ENCODE measurements at places on chromosomes 4 and X. TPM values are rescaled to one million over a fixed set of nuclear protein-coding genes. Genes with fewer than 3 reads are reported as not detected.

Gene C4orf36
- not detected for total RNA-seq

Gene CXCL13
- 0.18 TPM for total RNA-seq

DNA sequence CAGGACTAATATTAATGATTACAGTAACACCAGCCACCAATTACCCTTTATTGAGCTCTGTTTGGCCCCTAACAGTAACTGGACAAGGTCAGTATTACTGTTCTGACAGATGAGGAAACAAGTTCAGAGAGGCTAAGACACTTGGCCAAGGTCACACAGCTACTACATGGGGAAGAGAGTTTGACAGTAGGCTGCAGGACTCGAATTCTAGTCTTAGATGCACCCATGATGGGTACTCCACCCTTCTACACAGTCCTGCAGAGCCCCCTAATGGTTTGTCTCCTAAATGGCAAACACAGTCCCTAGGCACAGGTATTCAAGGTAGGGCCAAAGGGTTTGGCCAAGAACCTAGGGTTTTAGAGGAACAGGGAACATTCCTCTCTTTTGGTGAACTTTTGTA, 93.9 kb downstream of the NSUN7 start:
- DNase-seq = no peak
- no peaks in the 10 kb centered on the region for H3K36me3 ChIP-seq
- no peaks in the 10 kb centered on the region for H3K27me3 ChIP-seq
- H3K27ac ChIP-seq = no peak overlapping the region

DNA sequence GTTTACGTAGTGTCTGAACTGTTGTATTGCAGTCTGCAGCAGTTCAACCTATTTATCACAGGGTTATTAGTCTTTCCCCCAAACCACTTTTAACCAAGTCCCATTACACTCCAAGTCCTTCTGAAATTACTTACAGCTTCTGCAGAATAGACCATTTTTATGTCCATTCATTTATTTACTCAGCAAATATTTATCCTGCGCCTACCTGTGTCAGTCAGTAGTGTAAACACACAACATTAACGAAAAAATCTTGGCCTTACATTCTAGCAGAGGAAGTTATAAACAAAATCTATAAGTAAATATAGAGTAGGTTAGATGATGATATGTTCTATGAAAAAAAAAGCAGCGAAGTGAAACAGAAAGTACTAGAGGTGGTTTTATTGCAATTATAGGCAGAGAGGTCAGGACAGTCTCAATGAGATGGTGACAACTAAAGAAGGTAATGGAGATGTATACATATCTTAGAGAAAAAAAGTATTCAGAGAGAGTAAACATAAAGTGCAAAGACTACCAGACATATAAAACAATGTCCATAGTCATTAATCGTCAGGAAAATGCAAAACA, 534.7 kb downstream of the KCNIP4 start:
- H3K27ac ChIP-seq = no peak overlapping the region
- H3K27me3 ChIP-seq = no peaks in the 10 kb centered on the region
- no peaks in the 10 kb centered on the region for H3K36me3 ChIP-seq
- H3K4me3 ChIP-seq = no peak overlapping the region
- peaks cover 9% of the 10 kb centered on the region for H3K4me1 ChIP-seq

DNA sequence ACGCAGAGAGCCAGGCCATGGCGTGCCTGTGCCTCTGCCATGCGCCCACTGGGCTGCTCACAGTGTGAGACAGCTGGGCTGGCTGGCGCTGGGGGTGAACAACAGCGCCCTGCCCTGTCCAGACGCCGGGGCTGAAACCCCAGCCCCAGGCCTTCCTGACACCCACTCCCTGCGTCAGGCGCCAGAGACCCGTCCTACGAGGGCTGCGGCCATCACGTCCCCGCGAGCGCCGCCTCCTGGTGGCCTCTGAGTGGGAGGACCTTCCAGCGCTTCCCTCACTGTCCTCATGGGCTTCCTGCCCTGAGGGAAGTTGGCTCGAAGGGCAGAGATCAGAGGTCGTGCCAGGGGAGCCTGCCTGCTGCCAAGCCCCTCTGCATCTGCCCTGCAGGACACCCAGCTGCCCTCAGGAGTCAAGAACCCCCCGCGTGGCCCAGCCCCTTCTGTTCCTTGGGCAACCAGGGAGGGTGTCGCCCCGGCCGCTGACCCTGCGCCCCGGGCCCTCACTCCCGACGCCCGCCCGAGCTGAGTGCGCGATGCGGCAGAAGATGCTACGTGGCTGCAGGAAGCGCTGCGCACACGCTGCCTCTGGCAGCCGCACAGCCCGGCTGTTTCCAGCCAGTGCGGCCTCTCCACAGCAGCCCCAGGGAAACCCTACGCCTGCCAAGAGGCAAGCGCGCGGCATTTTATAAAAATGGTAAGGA, 16.2 kb downstream of the NELFA start:
- no peak for DNase-seq
- H3K4me3 ChIP-seq = no peak overlapping the region
- no peaks in the 10 kb centered on the region for H3K27me3 ChIP-seq
- no peak overlapping the region for H3K27ac ChIP-seq
- H3K36me3 ChIP-seq = no peaks in the 10 kb centered on the region
- no peaks in the 10 kb centered on the region for H3K4me1 ChIP-seq

- DNase-seq = no peak
- H3K27me3 ChIP-seq = no peaks in the 10 kb centered on the region
- H3K27ac ChIP-seq = no peak overlapping the region
These were observed 10.3 kb upstream of the TRMT2B start for GRCh38 chrX:101062176-101062575.

DNA sequence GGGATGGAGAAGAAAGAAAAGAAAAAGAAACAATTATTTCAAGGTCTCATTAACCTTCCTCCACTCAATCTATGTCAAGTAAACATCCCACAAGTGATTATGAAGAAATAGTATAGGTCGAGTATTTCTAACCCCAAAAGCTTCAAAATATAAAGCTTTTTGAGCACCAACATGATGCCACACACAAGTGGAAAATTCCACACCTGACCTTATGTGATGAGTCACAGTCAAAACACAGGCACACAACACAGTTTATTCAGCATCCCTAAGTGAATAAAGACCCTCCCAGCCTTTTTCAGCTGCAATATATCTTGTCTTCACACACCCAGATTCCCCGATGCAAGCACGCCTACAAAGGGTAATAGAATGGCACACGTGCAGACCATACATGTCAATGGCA, 51.7 kb upstream of the VEGFC start:
- no peaks in the 10 kb centered on the region for H3K4me1 ChIP-seq
- no peaks in the 10 kb centered on the region for H3K27me3 ChIP-seq
- H3K4me3 ChIP-seq = no peak overlapping the region
- H3K36me3 ChIP-seq = no peaks in the 10 kb centered on the region
- H3K27ac ChIP-seq = no peak overlapping the region
- DNase-seq = no peak

DNA sequence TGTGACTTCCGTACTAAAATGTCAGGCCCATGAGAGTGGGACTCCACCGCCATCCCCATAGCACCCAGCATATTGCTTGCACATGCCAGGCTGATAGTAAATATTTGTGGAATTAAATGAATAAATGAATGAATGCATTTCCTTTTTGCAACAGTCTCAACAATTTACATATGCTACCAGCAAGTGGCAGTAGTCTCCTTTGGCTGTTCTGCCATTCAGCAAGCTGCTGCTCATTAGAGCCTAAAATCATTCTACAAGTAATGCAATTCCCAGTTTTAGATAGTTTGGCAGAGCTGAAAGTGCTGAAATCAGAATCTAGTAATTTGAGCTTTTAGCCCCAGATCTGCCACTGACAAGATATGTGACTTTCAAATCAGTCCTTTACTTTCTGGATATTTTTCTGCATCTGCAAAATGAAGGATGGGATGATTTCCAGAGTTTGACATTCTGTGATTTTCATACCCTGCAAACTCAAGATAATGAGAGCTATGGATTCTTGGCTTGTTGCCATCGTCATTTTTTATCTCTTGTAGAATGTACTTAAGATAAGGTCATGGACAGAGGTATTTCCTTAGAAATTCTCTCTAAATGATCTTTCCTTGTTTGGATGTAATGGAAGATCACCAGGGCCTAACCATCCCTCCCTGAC, 35.7 kb upstream of the INTS6L start:
- no peak overlapping the region for H3K27ac ChIP-seq
- no peak overlapping the region for H3K4me3 ChIP-seq
- H3K4me1 ChIP-seq = no peaks in the 10 kb centered on the region
- no peaks in the 10 kb centered on the region for H3K36me3 ChIP-seq

GRCh38 chr4:70728091-70728490, 6.3 kb downstream of the RUFY3 start:
- no peak overlapping the region for H3K4me3 ChIP-seq
- H3K4me1 ChIP-seq = no peaks in the 10 kb centered on the region
- H3K36me3 ChIP-seq = no peaks in the 10 kb centered on the region
- no peaks in the 10 kb centered on the region for H3K27me3 ChIP-seq
- no peak for DNase-seq

- peaks cover 6% of the 10 kb centered on the region for H3K4me1 ChIP-seq
- H3K36me3 ChIP-seq = no peaks in the 10 kb centered on the region
- DNase-seq = no peak
- no peak overlapping the region for H3K27ac ChIP-seq
These were observed 174.4 kb downstream of the TSPAN5 start for GRCh38 chr4:98484031-98484430.

DNA sequence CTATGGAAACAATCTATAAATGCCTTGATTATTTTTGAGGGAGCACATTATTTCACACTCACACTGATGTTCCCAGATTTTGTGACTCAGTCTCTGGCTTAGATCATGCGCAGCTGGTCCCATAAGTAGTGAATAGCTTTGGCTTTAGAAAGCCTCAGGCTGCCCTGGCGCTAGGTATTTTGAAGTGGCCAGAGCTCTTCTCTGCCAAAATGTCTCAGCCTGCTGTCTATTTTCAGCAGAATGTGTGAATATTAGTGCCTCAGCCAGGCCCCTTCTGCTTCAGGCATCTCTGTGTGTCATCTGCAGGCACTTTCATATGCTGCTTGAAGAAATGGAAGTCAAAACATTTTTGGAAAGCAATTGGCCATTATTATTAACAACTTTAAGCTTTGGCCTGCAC, 931.0 kb upstream of the INTU start:
- no peak for DNase-seq
- H3K4me1 ChIP-seq = no peaks in the 10 kb centered on the region
- no peaks in the 10 kb centered on the region for H3K27me3 ChIP-seq
- no peak overlapping the region for H3K27ac ChIP-seq
- H3K36me3 ChIP-seq = no peaks in the 10 kb centered on the region
